ENCODE measurements at places on chromosomes 2 and 18.

GRCh38 chr2:64888591-64889309 is 100.4 kb upstream of the SLC1A4 start:
- DNase-seq = no peak

DNA sequence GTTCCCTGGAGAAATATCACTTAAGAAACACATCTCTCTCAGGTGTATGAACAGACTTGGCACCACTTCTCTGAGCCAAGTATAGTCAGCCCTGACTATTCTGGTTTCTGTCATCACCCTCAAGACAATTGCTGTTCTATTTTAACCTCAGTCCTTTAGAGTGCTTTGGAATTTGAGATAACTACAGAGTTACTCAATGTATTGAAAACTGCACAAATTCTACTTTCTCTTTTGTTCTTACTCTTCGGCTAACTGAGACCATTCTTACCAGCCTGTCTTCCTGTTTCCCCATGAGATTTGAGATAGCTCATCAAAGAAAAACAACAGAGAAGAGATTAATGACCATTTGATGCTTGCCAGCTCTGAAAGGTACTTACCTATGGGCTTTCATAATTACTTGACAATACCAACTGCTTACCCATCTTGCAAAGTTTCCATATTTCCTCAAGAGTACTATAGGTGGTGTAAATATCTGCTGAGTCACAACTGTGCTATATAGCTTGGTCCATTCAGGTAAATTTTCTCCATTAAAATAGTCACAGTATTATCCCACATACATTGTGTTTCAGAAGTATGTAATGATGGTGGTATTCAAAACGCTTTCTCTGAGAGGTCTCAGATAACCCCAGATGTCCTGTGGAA is 467.5 kb upstream of the CHST9 start:
- no peak for DNase-seq

DNA sequence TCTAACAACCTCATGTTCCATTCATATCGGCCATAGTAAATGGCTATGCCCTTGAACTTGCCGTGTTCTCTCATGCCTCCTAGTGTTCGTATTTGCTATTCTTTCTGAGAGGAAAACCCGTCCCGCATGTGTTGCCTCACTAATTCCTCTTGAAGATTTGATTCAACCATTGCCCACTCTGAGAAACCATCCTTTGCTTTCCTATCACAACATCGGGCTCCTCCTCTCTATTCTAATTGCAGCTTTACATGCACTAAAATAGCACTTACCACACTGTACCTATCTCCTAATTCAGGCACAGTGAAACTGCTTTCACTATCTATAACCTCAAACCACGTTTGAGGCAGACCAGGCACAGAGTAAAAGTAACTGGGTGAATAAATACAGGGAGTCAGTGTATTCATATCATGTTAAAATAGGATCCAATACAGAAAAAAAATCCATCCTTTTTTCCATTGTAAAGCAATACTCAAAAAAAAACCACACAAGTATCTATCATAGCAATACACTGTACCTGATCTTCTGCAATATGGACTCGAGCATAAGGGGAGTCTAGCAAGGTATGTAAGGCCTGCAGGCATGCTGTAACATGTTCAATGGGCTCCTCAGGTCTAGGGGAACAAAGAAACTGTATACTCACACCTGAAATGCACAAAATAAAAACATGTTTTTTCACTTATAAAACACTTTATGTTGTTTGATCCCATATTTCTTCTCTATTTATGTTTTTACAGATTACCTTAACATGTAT is 39.0 kb upstream of the STRN start:
- no peak for DNase-seq

DNA sequence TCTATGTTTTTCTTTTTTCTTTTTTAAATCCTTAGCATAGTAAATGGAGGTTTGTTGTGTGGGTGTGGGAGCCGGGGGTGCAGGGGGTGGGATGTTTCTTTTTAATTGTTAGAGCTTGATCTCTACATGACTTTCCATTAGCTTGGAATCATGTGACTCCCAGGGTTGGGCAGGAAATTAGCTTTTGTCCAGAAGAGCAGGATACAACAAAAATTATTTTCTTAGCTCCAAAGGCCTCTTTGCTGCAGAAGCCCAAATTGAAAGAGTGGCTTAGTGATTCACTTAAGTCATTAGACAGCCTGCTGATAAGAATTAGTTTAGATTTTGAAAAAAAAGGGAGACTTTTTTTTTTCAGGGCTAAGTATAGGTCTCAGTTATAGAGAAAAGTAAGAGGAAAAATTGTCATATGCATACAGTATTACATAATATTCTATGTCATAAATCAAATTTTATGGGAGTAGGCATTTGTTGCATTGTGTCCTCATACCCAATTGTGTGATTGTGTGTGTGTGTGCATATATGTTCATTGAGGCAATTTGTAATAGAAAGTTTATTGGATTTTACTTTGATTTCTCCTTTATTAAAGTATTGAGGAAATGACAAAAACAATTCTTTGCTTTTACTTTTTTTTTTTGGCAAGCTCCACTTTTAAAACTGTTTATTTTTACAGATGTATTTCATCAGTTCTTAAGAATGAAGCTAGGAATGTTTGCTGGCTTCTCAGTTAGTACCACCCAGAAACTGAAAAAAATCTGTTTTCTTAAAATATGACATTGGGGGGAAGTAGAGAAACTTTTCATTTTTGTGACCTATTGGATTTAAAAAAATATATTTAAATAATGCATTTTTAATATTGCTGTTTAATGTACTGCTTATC is 47.4 kb downstream of the TSPYL6 start:
- no peak for DNase-seq

- no peak for DNase-seq
Measured at GRCh38 chr2:69018678-69019095, 5.7 kb downstream of the ANTXR1 start.

DNA sequence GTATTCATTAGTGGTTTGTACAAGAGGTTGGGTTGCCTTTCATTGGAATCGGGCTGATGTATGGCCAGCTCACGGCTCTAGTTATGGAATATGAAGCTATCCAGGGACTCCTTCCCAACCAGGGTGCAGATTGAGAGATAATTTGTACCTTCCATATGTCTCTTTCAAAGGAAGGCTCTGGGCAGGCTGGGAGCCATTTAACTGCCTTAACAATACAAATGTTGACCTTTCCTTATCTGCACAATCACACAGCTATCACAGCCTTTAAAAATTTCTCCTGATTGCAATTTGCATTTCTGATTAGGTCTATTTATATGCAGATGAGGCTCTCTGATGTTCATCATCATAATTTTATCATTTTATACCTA is 58.7 kb downstream of the MYO3B start:
- no peak for DNase-seq

DNA sequence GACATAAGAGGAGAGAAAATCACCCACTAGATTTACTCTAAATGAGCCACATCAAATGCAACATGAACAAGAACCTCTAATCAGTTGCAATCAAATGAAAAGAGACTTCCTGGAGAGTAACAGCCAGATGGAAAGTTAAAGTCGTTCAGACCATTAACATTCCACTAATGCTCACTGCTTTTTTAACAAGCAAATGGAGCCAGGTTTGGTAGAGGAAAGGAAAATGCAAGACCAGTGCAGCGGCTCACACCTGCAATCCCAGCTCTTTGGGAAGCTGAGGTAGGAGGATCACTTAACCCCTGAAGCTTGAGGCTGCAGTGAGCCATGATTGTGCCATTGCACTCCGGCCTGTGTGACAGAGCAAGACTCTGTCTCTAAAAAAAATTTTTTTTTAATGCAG is 48.5 kb downstream of the CACNB4 start:
- no peak for DNase-seq

GRCh38 chr18:75276818-75277609 is 66.4 kb downstream of the TSHZ1 start:
- no peak for DNase-seq

GRCh38 chr2:204453730-204454167 is 91.5 kb upstream of the PARD3B start:
- DNase-seq = peak; percentile 70

DNA sequence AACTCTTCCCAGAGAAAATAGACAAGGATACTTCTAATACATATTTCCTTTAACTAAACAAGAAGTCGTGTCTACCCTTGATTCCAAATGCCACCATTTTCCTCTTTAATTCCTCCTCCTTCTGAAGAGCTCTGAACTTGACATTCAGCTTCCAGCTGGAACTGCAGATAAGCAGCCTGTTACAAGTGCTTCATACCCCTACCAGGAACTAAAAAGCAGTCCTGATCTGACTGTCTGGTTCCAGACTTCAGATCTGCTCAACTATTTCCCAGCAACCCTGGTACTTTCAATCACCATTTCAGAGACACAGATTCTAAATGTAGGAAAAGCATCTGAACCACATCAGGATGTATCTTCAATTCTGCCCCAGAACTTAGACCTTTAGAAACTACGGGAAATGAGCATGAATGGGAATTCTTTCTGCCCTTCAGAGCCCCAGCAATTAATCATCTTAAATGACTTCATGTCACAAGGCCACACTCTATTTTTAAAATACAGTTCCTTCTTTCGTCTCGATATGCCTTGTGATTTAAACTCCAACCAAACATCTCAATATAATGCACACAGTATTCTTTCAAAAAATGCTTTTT is 159.5 kb downstream of the L3MBTL4 start:
- DNase-seq = no peak

DNA sequence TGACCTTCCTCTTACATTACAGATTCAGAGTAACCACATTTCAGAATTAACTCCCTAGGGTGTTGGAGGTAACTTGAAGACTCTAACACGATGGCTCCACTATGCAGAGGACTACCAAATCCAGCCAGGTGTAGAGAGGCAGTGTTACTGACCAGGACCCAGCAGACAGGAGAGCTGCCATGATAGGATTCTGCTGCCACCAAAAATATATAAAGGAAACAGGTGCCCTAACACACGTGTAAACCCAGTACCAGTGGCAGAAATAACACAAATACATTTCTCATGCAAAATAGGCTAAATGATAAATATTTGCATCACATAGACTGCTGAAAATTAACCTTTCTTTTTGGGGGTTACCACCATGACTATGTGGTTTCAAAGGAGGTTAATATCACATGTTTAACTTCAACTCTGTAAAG is 7.0 kb downstream of the ZBTB14 start:
- no peak for DNase-seq

Measured in spleen (tissue), 13 donors.